Cardiac muscle cell (in vitro differentiated cells and primary cell): ENCODE measurements at places on chromosomes 4 and X. TPM values are rescaled to one million over a fixed set of nuclear protein-coding genes. Genes with fewer than 3 reads are reported as not detected.

LONRF3 gene
- polyA plus RNA-seq = 0.09 TPM in 1 of 2 replicates, not detected in the other

DNA sequence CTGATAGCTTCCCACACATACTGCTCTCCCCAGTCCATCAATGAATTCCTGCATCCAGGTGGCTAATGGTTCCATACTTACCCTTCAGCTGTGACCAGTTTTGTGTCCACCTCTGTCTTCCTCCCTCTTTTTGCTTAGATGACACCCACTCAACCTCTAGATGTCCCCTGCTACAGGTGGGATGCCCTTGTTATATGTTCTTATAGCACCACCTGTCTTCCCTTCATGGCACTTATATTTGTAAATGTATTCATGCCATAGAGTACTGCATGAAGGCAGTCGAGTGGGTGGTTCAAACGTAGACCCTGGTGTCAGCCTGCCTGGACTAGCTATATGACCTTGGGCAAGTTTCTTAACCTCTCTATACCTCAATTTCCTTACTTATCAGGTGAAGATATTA lies 6.5 kb upstream of the USP46 start:
- H3K27me3 ChIP-seq = no peaks in the 10 kb centered on the region
- no peak for DNase-seq
- H3K27ac ChIP-seq = no peak overlapping the region
- H3K36me3 ChIP-seq = no peaks in the 10 kb centered on the region
- no peak overlapping the region for H3K4me3 ChIP-seq

- H3K4me3 ChIP-seq = no peak overlapping the region
- no peaks in the 10 kb centered on the region for H3K4me1 ChIP-seq
- H3K36me3 ChIP-seq = no peaks in the 10 kb centered on the region
- no peak for DNase-seq
- no peaks in the 10 kb centered on the region for H3K27me3 ChIP-seq
These were observed 208.1 kb upstream of the TET2 start for GRCh38 chr4:104938624-104939023.

GRCh38 chrX:153903238-153903980 lies 1.1 kb upstream of the AVPR2 start:
- no peaks in the 10 kb centered on the region for H3K27me3 ChIP-seq
- H3K4me3 ChIP-seq = no peak overlapping the region
- no peaks in the 10 kb centered on the region for H3K36me3 ChIP-seq
- no peak overlapping the region for H3K27ac ChIP-seq
- DNase-seq = no peak
- H3K4me1 ChIP-seq = no peaks in the 10 kb centered on the region

PFKFB1 gene
- polyA plus RNA-seq = 0.15 and 0.51 TPM in 2 replicates

DNA sequence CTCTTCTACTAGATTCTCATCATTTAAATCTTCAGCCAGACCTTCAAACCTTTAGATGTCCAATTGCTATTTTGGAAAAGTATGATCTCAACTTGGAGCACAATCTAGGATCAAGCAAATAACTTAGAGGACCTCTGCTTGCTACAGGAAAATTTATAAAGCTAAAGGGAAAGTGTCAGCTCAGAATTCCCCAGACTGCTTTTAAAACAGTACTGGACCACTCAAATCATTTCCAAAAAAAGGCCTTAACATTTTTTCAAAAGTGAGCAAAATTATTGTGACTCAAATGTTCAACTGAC lies 169.8 kb downstream of the PARM1 start:
- H3K27ac ChIP-seq = no peak overlapping the region
- DNase-seq = no peak
- no peaks in the 10 kb centered on the region for H3K27me3 ChIP-seq

DNA sequence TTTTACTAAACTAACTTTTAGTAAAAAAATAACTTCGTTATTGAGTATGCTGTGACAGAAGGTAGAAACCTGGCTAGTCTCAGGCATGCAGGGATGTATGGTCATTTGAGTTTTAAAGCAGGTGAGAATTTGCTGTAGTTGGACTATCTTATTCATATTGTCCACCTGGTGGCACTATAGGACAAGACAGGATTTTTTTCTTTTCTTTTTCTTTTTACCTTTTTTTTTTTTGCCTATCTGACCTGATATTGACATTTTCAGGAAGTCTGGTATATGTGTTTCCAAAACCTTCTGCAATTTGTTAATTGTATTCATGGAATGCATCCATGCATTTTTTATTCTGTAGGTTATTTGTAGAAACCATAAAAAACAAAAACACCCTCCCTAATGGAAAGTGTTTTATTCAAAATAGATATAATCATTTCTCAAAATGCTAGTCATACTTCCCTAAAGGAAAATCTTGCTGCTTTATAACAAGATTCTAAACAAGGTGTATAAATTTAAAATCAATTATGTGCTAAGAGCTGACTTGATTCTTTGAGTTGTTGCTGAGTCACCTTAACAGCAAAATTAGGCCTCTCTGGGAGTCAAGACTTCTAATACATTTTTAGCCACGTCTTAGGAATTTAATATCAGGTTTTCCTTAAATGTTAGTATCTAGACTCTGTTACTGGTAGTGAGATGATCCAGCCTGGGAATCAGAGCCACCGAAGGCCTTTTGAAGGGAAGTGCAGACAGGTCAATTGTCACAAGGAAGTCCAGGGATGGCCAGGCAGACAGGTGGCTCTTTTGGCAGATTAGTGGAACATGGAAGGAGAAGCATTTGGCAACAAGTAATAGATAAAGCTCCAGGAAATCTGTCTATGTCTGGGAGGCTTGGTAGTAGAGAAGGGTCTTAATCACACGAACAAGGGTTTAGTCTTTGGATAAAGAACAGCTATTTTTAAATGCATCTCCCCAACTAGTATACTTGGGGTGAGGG lies 201.3 kb upstream of the GNPDA2 start:
- H3K4me1 ChIP-seq = peaks cover 21% of the 10 kb centered on the region
- H3K36me3 ChIP-seq = no peaks in the 10 kb centered on the region
- peak; percentile 60 for DNase-seq
- H3K27ac ChIP-seq = peak overlapping the region; percentile 15

DKK2 gene
- 0.23 TPM in 1 of 2 replicates, not detected in the other for polyA plus RNA-seq

- no peaks in the 10 kb centered on the region for H3K36me3 ChIP-seq
- no peaks in the 10 kb centered on the region for H3K4me1 ChIP-seq
- H3K4me3 ChIP-seq = peak within 1 kb of the TSS; percentile 36
- no peak for DNase-seq
- peak within 1 kb of the TSS; percentile 88 for H3K27ac ChIP-seq
These were observed at the start of gene AMER1 for GRCh38 chrX:64205441-64205734. Gene AMER1, minus strand, starts transcription at chrX:64205708. Its CDS starts 12,422 bp downstream, at chrX:64193286.

DNA sequence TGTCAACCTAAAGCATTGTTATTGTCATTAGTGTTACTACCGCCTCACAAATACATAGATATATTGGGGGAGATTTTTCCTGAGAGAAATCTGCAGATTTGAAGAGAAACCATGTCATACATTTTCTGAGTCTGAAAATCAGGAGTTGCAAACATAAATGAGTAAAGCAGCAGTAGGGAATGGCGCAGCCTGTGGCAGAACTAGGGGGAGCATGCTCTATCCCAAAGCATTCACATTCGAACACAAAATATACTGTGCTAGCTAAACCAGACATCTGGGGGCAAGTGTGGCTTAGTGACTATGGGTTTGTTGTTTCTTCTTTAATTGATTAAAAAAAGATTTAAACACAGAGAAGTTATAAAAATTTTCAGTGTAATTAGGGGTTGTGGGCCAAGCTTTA lies 83.2 kb downstream of the CPE start:
- H3K27me3 ChIP-seq = no peaks in the 10 kb centered on the region
- no peak for DNase-seq
- no peak overlapping the region for H3K4me3 ChIP-seq
- H3K4me1 ChIP-seq = no peaks in the 10 kb centered on the region

DNA sequence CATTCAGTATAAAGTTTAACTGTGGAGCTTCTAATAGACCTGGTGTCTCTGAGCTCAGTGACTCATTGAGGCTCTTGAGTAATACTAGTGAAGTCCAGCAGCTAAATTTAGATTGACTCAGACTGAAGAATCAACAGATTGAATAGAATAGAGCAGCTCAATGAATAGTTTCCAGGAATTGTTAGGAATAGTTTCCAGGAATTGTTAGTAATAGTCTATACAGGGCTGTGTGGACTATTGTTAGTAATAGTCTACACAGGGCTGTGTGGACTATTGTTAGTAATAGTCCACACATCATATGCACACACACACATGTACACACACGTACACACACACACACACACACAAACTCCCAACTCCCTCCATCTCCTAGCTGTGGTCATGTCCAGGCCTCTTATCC lies 3.0 kb downstream of the GIMD1 start:
- no peaks in the 10 kb centered on the region for H3K27me3 ChIP-seq
- peak; percentile 86 for DNase-seq
- H3K4me1 ChIP-seq = peaks cover 12% of the 10 kb centered on the region

CXXC4 gene
- polyA plus RNA-seq = 10.6 and 19.3 TPM in 2 replicates

GRCh38 chr4:26525136-26525770 lies 35.0 kb upstream of the CCKAR start:
- no peak overlapping the region for H3K27ac ChIP-seq
- no peaks in the 10 kb centered on the region for H3K36me3 ChIP-seq
- H3K4me3 ChIP-seq = no peak overlapping the region
- no peaks in the 10 kb centered on the region for H3K27me3 ChIP-seq

ZNF718 gene
- polyA plus RNA-seq = 11.1 and 12.6 TPM in 2 replicates

GRCh38 chr4:76950052-76950955 lies 752 bp downstream of the SEPTIN11 start:
- peak overlapping the region; percentile 91 for H3K27ac ChIP-seq
- peaks cover 9% of the 10 kb centered on the region for H3K4me1 ChIP-seq
- peak overlapping the region; percentile 60 for H3K4me3 ChIP-seq

DNA sequence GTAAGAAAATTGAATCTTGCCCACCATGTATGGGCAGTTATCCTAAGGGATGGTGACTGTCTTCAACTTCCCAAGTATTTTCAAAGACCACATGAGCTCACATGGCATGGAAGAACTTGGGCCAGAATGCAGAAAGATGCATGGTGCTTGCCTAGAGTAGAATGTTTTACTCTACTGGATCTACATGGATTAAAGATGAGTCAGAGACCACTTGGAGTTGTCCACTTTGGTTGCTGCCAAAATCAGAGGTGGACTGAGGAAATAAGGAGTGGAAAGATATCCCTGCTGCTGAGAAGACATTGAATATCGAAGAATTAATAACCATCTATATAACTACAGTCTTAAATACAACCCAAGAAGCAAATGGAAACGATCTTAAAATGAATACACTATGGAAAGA lies 498.1 kb downstream of the NLGN4X start:
- H3K4me1 ChIP-seq = no peaks in the 10 kb centered on the region
- no peak for DNase-seq
- H3K27ac ChIP-seq = no peak overlapping the region
- H3K4me3 ChIP-seq = no peak overlapping the region
- H3K36me3 ChIP-seq = no peaks in the 10 kb centered on the region
- H3K27me3 ChIP-seq = no peaks in the 10 kb centered on the region

EDNRA gene
- polyA plus RNA-seq = 24.2 and 36.7 TPM in 2 replicates

DNA sequence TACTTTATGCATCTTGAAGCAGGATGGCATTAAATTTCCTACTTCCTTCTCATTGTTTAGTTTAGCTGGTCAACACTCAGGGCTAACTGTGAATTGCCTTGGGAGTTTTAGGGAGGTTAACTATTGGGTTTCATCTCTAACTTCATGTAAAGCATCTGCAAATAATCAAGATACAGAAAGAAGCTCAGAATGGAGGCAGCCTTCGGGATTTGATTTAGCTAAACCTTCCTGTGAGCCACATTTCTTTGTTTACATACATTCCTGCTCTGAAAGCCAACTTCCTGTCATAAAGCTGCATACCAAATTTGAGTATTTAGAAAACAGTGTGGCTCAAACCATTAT lies 131.7 kb upstream of the PCDH18 start:
- H3K4me1 ChIP-seq = peaks cover 5% of the 10 kb centered on the region
- no peak for DNase-seq
- H3K27me3 ChIP-seq = no peaks in the 10 kb centered on the region
- H3K4me3 ChIP-seq = no peak overlapping the region
- no peaks in the 10 kb centered on the region for H3K36me3 ChIP-seq

DNA sequence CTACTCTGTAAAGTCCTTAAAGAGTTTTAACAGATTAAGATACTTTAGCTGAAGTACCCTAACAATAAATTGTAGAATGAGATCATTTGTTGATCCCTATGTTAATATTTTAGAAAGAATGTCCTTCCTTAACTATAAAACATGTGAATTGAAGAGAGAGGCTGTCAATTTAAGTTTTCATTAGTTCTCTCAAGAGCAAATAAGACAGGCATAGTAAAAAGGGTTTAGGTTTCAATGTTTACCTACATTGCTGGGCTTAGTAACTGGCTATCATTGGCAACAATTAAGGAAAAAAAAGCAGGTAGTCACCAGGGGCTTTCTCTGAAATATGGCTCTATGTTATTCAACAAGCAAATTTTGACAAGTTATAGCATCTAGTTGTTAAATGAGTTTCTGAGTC lies 91.5 kb downstream of the ATRX start:
- no peaks in the 10 kb centered on the region for H3K27me3 ChIP-seq
- H3K4me1 ChIP-seq = no peaks in the 10 kb centered on the region
- no peak for DNase-seq

CXorf65 gene
- polyA plus RNA-seq = not detected in 2 replicates

DNA sequence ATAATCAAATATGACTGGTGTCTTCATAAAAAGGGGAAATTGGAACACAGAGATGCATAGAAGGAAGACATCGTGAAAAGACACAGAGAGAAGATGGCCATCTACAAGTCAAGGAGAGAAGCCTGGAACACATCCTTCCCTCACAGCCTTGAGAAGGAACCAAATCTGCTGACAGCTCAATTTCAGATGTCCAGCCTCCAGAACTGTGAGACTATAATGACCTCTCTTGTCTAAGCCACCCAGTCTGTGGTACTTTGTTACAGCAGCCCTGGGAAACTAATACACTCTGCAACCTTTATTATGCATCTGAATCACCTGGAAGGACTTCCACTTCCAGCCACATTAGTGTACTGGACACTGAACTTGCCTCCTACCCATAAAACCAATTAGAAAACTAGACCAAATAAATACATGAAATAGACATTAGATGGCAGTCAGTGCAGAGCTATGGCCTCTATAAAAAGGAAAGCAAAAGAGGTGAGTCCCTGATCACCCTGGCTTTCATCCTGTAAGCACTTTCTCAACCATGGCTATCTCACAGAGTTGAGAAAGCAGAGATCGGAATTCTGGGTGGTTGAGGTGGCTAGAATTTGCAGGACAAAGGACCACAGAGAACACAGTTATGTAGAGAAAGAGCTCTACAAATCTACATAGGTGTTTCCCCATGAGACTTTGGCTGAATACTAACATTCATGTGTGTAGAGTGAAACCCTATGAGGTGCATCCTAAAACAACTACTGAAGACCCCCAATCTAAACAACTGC lies 25.7 kb downstream of the GAB3 start:
- H3K27me3 ChIP-seq = no peaks in the 10 kb centered on the region
- no peak for DNase-seq
- no peaks in the 10 kb centered on the region for H3K36me3 ChIP-seq
- no peak overlapping the region for H3K27ac ChIP-seq
- H3K4me1 ChIP-seq = no peaks in the 10 kb centered on the region

WWC2 gene
- polyA plus RNA-seq = 18.8 and 24.3 TPM in 2 replicates

TCEAL3 gene
- polyA plus RNA-seq = 16.5 and 20.0 TPM in 2 replicates

DNA sequence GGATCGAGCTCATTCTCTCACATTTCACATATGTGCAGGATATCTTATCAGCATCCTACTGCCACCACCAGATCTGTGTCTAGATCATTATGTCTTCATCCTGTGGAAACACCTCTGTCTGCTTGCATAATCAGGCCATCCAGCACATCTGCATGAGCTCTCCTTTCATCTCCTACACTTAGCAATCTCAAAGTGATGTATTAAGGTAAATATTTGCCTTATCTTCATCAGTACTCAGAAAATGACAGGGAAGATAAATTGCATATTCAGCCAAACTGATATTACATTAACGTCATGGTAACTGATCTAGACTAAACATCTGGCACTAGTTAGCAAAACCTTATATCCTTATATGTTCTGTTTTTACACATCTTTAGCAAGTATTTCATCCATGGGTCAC lies 207.3 kb upstream of the PABPC4L start:
- no peak overlapping the region for H3K27ac ChIP-seq
- no peak for DNase-seq
- no peaks in the 10 kb centered on the region for H3K36me3 ChIP-seq
- H3K27me3 ChIP-seq = no peaks in the 10 kb centered on the region
- no peak overlapping the region for H3K4me3 ChIP-seq
